COLO829 (cell line): ENCODE measurements at places on chromosomes 1 and 21.

DNA sequence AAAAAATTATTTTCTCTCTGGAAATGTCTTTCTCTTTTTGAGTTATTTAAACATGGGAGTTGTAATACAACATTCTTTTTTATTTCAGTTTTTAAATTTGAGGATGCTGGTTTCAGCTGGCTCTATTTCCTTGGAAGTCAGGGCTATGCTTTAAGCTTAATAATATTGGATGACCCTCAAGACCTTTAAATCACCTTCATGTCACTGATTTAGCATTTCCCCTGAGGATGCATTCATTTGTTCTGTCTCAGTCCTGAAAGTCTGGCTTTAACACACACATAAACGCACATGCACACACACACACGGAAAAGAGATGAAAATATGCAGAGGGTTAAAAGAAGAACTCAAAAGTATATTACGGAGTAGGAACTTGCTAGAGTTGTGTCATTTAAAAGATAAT, 260.5 kb downstream of the PTBP2 start:
- DNase-seq: no peak

DNA sequence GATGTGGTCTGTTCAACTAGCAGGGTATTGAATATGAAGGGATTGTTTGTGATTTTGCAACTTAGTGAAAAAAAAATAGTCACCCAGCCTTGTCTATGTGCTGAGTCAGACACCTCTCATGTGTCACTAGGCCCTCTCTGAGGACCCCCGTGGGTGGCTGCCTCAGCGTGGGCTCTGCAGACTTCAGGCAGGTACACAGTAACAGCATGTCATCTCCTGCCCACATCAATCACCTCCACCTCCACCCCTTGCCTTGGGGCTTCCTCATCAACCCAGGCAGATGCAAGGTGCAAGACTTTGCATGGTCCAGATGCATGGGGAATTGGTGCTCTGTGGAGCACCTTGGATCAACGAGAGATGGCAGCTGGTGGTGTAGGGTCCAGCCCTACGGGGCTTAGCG, 23.9 kb downstream of the PCP4 start:
- no peak for DNase-seq

DNA sequence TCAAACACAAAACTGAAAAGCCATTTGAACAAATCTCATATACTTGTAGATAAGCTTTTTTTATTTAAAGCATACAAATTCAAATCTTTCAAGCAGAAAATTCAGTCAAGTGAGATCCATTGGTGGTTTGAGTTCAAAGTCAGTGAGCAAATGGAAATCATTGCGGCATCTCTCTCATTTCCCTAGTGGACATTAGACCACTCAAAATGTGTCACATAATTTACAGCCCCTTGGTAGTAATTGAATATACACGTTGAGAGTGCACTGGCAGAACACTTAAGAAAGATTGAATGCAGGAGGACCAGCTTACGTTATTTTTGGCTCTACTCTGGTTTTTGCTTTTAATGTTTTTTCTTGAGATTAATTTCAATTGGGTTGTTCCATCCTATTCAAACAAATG, 633.7 kb downstream of the USP25 start:
- no peak for DNase-seq

DNA sequence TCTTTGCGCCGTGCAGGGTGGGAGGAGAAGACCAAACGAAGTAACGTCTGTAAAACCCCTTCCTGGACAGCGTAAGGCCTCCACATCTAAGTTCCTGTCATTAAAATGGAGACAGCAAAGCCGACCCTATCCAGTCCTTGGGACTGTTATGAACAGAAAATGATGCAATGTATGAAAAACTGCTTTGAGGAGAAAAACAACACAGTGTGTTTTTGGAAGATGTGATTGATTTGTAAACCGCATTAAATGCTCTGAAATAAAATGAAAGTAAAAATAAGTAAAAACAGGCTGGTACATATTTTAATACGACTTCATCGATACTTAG, 827 bp upstream of the URB1 start:
- DNase-seq: no peak

- DNase-seq: no peak
These were observed 31.4 kb downstream of the SZRD1 start for GRCh38 chr1:16398371-16398953.

GRCh38 chr1:26170472-26170821, 739 bp downstream of the ZNF593 start:
- DNase-seq: no peak

DNA sequence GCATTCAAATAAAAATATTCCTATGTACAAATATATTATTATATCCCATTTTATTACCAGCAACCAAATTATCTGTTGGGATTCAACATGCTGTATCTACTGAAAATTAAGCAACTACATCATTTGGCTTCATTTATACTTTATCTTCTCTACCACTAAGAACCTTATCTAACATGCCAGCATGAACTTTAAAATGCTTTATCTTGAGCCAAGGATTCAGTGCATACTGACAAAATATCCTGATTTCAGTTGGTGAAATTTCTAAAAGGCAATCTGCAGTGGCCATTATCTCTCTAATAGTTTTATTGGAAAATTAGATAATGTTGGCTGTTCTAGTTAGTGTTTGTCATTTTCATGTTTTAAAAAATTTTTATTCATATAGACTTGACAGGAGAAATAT, 1149.9 kb downstream of the KCNT2 start:
- no peak for DNase-seq

- DNase-seq: no peak
These were observed 206.3 kb downstream of the KIF26B start for GRCh38 chr1:245361065-245361464.

- no peak for DNase-seq
These were observed 122.5 kb upstream of the ETS2 start for GRCh38 chr21:38683222-38683621.

GRCh38 chr1:94792473-94793295, 27.5 kb upstream of the SLC44A3 start:
- DNase-seq: no peak

DNA sequence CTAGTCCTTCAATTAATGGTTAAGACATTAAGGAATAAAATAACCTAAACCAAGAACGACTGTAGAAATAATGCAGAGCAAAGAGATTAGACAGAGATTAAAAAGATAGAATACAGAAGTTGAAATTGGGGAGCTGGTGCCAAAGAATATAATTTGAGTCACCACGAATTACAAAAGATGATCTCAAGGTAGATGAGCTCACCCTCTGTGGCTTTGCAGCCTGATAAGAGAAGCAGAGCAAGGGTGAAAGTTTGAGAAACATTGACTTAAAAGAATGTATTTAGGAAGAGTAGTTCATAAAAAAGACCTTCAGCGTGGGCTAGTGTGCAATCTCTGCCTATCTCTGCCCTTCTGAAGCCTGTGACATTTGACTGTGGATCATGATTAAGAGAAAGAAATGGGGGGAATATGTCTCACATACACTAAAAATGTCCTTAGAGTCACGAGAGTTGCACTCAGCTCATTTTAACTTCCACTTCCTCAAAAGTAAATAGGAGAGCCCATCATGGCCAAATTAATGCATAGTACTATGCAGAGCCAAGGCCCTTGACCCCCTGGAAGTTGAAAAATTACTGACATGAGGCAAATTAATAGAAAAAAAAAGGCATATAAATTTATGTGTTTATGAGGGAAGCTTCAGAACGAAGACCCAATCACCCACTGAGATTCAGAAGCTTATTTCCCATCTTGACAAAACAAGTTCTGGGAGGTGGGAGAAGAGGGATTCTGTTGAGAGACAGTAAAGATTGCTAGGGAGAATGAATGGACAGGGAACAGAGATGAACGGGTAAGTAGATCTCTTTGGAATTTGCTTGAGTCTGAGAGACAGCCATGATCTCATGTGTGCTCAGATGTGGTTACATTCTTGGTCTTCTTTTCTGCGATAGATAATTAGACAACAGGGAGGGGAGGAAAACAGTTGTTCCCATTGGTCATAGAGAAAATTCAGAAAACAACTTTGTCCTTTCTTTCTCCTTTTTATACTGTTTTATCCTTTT, 395.4 kb upstream of the LRRC7 start:
- no peak for DNase-seq

- DNase-seq: no peak
These were observed 65.6 kb downstream of the ST3GAL3 start for GRCh38 chr1:43772978-43773377.

- no peak for DNase-seq
These were observed 8.3 kb upstream of the WNT3A start for GRCh38 chr1:227998374-227999055.

DNA sequence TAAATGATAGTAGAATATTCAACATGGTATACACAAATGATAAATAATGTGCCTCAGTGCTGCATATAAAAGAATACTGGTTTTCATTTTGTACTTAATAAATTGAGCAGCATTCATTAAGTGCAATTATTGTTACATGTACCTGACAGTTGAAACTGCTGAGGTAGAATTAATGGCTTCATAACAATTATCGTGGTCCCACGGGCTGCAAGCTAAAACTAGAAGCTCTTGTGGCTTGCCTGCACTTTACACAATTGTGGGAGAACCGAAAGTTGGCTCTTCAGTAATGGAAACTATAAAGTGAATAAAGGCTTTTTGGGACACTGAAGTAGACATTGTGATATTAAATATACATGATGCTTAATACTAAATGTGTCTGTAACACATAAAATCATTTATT, 23.2 kb downstream of the INSL5 start:
- DNase-seq: no peak
